ENCODE measurements at places on chromosomes 5 and 9. TPM values are rescaled to one million over a fixed set of nuclear protein-coding genes. Genes with fewer than 3 reads are reported as not detected.

DNA sequence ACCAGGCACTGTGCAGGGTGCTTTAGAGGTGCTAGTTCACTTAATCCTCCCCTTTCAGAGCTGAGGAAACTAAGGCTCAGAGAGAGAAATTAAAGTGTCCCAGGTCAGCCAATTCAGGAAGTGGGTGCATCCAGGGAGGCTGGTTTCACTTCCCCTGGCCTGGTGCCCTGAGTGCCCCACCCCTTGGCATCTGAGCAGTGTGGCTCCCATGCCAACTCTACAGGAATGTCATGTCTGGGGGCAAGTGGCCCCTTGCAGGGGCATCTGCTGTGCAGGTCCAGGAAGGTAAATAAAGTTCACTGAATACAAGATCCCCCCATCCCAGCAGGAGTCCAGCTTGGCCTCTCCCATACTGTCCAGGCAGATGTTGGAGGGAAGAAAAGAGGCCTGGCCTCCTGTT is 4.4 kb upstream of the N4BP3 start:
- DNase-seq = no peak

DNA sequence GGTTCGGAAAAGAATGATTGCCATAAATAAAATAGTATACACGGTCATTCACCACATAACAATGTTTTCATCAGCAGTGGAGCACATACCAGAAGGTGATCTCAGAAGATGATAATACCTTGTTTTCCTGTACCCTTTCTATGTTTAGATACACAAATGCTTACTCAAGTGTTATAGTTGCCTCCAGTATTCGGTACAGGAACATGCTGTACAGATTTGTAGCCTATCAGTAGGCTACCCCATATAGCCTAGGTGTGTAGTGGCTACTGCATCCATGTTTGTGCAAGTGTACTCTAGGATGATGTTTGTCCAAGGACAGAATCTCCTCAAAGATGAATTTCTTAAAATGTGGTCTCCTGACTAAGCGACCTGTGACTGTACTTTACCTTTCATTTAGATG is 59.2 kb downstream of the ICE1 start:
- DNase-seq = no peak

GRCh38 chr5:177535125-177535524 is 18.4 kb upstream of the DDX41 start:
- DNase-seq = no peak

DNA sequence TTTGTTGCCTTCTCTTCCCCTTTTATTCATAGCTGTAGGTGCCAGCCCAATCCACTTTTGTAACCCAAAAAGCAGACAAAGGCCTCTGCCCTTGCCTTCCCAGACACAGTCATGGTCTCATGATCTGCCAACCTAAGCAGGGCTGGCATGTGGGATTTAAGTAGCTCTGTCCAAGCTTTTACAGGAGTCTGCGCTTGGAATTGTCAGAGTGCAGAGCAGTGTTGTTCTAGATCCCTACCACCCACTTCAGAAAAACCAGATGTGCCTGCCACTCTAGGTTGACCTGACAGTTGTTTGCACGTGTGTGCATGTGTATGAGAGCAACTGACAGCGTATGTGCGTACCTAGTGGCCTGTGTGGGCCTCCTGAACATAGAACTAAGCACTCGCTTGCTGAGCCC is 87.8 kb upstream of the SPRY4 start:
- DNase-seq = no peak

Gene AGXT2
- total RNA-seq = not detected

DNA sequence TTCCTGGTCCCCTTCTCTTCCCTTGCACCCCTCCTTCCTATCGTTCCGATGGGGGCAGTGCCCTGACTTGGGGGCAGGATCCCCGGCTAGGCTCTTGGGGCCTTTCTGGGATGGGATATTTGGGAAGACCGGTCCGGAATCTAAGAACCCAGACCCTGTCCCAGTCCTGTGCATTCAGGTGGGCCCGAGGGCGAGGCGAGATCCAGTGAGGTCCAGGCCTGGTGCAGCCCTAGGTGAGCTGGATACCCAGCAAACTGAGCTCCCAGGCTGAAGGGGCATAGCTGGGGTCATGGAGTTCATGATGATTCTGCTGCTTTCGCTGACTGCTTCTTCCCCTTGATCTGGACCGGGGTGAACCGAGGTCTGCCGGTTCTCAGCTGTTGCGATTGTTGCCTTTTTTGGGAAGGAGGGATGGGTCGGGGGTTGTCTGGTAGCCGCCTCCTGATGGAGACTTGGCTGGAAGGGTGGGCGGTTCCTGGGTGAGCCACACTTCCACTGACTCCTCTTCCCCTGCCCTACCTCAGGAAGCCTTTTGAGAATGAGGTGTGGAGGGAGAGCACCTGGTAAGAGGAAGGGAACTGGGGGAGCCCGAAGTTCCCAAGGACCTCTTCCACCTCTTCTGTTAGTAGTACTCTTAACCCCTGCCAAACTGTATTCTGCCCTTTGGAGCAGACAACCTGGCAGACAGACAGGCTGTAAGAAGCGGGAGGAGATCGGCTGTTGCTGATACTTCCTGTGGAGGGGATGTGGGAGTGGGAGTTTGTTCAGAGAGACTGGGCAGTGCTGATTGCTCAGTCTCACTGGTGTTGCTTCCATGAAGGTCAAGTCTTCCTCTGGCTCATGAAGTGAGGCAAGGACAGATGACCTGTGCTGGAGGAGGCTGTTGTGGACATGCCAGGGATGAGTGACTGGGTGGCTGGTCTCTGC is 1.0 kb downstream of the LRRC8A start:
- no peak for DNase-seq

DNA sequence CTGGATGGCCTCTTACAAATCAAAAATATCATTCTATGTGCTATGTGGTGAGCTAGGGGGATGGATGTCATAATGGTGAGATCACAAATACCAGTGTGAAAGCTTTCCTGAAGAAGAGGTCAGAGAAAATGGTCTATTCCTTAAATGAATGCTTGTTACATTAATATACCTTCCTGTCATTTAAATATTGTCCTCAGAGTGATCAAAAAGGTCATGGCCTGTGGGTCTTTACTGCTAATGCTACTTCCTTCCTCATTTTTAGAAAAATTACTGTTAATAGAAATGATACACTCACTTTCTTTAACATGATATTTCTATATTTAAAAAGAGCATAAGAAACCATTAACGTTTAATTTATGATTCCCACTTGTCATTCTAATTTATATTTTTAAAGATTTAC is 9.7 kb downstream of the OMD start:
- no peak for DNase-seq

- DNase-seq = no peak
These were observed 15.8 kb downstream of the NDST1 start for GRCh38 chr5:150523472-150524350.

Gene TIGD6
- 4.1 TPM for total RNA-seq

DNA sequence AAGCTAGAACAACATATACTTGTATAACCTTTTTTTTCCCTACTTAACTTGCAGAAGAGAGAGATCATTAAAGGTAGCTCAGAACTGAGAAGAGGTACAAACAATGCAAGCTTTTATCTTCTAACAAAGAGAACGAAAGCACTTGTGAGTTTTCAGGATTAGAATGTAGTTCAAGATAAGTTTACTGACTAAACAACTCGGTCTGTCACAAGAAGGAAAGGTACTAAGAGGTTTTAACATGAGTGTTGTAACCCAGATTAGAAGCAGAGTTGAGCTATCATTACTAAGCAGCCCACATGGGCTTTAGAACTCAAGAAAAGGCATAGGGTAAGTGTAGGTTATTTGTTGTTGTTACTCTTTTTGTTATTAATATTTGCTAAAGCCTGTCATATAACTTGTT is 25.2 kb downstream of the GIN1 start:
- no peak for DNase-seq

Gene LCP2
- 32.0 TPM for total RNA-seq

Gene PHF24
- total RNA-seq = 109 TPM

Gene TMEM252
- total RNA-seq = not detected

Gene CRHBP
- 9.0 TPM for total RNA-seq

DNA sequence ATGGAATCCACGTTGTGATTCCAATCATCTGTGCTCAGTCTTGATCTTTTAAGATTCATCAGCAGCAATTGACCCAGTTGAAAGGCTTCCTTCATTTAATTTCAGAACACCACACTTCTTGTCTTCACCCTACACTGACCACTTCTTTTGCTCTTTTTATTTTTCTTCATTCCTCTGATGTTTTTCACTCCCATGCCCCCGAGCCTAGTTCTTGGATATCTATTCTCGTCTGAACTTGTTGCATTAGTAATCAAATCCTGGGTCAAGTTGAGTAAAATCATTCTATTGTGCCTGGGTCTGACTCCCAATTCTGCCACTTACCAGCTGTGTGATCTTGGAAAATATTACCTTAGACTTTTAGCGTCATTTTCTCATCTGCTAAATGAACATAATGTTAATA is 356.5 kb downstream of the CDH12 start:
- no peak for DNase-seq

DNA sequence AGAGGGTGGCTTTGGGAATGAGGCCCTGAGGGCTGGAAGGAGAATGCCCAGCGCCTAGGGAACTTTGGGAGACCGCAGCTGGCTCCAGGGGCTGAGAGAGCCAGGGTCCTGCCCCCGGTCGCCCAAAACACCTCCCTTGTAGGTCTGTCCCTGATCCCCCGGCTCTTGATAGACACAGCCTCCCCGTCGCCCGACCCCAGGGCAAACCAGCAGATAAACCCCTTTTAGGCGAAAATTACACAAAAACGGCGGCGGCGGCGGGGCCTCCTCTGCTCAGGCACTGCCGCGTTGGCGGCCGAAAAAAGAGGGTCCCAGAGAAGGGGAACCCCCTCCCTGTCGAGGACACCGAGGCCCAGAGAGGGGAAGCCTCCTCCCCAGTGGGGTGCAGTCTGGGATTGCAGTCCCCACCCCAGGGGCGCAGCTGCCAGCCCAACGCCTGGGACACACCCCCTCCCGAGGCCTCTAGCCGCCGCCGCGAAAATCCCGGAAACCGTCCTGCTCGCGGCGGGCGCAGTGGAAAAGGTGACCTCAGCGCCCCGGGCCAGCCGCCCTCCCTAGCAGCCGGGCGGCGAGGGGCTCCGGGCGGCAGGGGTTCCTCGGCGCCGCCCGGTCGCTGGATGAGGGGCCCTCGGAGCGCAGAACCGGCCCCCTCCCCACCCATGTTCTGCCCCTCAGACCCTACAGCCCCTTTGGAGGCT is 3.1 kb upstream of the BARX1 start:
- no peak for DNase-seq

Gene LRRC19
- total RNA-seq = not detected

DNA sequence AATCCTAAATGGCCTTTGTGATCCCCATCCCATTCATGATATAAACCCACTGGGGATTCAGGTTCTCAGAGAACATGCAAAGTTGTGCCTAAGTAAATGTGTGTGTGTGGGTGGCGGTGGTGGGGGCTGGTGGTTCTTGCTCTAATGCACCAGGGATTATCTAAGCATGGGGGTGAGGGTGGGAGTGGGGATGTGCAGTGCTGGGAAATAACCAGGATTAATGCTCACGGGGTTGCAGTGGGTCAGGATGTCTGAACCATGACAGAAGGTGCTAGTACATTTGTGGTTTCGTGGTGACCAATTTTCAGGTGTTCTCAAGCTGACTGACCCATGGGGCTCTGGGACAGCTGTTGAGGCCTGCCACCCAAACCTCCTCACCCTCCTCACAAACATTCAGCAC is 101.0 kb downstream of the ZNF608 start:
- DNase-seq = no peak

DNA sequence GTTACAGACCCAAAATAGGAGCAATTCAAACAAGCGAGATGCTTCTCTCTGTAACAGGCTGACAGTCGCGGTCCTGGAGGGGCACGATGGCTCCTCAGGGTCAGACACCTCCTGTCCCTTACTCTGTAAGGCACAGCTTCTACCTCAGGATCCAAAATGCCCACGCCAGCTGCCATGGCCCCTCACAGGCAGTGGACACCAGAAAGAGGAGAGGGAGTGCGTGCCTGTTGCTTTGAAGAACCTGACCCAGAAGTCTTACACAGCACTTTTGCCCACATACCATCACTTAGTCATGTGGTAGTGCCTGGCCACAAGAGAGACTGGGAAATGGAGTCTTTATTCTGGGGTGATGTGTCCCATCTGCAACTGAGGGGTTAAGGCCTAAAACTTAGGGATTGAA is 11.6 kb upstream of the ABL1 start:
- no peak for DNase-seq

DNA sequence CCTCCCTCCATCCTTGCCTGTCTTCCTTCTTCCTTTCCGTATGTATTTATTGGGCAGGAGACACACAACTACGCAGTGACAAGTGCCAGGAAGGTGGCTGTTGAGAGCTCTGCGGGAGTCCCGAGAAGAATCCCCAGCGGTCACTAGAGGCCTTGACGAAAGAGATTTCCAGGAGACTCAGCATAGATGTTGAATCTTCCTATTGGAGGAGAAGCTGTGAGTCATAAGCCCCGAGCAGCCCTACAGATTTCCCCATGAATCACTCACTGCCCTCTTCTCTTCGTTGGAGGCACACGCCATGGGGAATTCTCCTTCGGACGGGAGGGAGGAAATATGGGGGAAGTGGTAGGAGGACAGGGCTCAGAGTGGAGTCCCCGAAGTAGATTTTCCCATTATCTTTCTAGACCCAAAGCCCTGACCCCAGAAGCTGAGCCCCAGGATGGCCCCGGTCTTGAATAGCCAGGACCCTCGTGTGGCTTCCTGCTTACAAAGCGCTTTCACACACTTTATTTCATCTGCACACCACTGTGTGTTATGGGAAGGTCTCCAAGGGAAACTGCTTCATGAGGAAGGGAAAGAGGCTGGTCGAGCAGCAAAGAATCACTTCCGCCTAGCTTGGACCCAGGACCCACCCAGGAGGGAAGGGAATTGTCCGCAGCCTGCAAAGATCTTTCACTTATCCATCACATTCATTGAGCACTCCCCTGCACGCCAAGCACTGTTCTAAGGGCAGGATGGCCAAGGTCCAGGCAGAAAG is 12.7 kb downstream of the DUSP1 start:
- DNase-seq = no peak

GRCh38 chr5:75885321-75885720 is 168.1 kb upstream of the POC5 start:
- DNase-seq = no peak

DNA sequence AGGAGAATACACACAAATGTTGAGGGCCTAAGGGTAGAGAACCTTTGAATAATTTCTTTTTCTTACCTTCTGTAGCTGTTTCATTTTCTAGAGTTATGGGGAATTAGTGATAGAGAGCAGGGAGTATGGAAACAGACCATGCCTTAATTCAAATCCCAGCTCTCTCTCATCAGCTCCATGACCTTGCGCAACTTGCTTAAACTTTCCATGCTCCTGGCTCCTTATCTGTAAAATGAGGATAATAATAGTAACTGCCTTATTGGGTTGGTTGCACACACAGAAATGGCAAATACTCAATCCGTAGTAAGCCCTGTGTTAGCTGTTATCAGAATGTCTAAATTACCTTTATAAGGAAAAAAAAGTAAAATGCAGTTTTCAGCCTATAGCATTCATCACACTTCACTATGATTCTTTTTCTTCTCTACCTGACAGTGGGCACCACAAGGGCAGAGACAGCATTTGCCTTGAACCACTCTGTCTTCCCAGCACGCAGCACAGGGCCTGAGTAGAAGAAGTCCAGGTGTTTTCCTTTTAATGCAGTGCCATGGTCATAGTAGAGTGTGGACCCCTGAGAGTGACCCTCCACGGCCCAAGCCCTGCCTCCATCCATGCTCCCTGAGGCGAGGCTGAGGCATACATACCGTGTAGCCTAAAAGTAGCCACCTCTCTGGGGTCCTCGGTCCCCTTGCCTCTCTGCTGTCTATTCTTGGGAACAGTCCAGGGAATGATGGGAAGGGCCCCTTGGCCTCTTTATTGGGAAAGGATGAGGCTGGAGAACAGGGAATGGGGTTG is 17.4 kb downstream of the C5orf15 start:
- no peak for DNase-seq

All from dorsolateral prefrontal cortex (tissue), 122 donors.